Skeletal muscle cell (primary cell): ENCODE measurements at places on chromosomes 5 and 9.

GRCh38 chr5:90747175-90747574, 188.6 kb downstream of the ADGRV1 start:
- peak; percentile 26 for DNase-seq

- no peak for DNase-seq
Measured at GRCh38 chr9:136255166-136255538, 9.5 kb upstream of the QSOX2 start.

DNA sequence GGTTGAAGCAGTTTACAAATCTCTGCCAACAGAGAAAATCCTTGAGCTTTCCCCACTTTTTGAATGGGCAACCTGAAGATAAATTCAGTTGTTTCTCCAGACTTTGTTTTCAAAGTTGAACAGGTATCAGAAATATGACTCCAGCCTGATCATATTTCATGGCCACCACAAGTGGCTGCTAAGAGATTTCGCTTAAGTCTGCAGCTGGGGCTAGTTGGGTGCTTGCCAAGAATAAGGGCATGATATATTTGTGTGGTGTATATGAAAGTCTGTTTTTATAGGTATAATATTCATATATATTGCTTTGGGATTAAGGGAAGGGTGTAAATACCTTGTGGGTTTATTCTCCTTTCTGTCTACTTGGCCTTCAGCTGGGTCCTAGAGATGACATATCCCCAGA, 168.4 kb upstream of the GDNF start:
- DNase-seq, result no peak

DNA sequence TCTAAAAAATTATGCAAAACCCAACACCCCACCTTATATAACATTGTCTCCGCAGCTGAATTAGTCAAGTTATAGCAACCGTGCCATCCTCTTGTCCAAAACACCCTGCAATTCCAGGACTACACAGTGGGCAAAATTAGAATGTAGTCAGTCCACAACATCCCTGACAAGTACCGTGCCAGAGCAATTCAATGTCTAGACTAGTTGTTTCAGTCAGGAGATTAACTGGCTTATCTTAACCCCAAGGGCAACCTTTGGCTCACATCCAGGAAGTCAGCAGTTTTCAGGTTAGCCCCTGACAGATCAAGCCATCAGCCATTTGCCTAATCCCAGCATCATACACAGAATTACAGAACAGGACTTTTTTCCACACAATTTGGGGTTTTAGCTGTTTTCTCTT, 240.8 kb upstream of the TMEM161B start:
- no peak for DNase-seq

DNA sequence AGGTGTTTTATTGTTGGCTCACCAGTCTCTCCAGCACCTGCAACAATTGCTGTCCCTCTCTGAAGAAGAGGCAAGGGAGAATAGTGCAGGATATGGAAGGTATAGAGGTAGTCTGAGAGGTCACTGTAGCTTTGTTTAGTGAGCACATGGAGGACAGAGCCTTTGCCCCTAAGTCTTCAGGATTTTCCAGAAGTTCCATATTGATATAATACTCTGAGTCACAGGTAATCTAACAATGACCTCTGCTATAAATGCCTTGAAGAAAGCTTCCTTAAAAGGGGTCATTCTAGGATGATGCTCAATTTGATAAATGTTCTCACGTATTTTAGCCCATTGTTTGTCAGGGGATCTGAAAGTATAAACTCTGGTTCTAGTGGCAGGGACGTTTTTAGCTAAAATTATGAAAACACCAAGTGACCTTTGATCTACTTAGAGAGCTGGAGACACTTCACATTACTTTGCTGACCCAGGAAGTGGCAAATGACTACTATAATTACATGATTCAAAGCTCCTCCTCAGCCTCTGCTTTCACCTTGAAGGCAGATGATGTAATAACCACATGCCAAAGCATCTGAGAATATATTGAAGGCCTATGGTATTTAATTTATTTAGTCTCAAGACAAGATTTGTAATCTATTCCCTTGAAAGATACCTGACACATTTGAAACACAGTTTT, 366.9 kb upstream of the NUDT12 start:
- DNase-seq, result no peak

DNA sequence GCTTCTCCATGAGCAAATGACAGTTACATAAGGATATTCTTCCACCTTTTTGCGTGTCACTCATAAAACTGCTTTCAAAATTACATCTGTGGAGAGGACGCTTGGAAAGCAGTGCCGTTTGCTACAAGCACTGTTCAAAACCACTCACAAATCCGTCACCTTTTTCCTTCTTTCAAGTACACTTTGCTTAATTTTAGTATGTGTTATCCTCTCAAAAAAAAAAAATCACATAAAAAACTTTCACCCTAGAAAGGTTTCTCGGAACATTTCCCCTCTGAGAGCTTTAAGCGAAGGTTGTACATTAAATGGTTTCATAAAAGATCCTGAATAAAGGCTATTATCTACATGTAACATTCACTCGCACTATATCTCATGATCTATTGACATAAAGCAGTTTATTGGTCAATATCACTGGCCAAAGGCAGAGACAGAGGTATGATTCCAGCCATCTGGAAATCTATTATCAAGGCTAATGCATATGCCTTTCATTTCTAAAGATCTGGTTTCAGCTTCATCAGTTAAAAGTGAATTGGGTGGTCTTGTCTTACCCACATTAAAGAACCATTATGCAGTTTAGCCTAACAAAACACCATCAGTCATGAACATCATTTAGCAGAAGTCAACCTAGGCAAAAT, 163.6 kb downstream of the ENC1 start:
- no peak for DNase-seq

DNA sequence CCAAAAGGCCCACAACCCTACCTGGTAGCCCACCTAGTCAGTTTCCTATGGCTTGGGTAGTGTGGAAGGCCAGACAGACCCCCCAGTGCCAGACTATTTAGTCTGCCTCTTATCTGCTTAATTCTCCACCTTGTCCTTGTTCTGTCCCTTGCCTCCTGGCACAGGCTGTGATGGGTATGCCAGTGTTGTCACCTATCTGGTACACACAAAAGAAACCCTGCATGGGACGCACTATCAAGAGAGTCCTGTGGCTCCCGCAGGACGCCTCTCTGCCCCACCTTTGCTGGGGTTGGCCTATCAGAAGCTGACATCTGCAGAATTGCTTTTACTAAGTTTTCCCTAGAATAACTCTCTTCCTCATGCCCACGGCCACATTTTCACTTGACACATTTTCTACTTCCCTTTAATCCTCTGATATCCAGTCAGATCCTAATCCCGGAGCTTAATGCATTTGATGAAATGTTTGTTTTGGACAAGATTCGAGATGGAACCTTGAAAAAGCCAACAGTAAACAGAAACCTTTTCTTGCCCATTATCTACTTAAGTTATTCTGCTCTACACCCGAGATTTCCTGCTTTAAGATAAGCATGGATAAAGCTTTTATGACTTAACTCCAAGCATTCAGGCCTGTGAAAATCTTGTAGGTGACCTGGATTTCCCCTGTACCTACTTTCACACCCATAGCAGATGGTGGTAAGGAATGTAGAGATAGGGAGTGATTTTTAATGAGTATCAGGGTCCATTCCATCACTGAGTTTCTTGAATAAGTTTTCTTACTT, 468.5 kb downstream of the ZNF608 start:
- DNase-seq, result no peak

- DNase-seq, result no peak
Measured at GRCh38 chr9:83067579-83067978, 4.6 kb upstream of the RASEF start.

- DNase-seq, result no peak
Measured at GRCh38 chr9:133950629-133951111, 41.5 kb downstream of the VAV2 start.

- DNase-seq, result peak; percentile 80
Measured at GRCh38 chr9:72383978-72384709, 19.1 kb upstream of the ZFAND5 start.

GRCh38 chr5:10583663-10584572, 20.0 kb downstream of the ANKRD33B start:
- no peak for DNase-seq

DNA sequence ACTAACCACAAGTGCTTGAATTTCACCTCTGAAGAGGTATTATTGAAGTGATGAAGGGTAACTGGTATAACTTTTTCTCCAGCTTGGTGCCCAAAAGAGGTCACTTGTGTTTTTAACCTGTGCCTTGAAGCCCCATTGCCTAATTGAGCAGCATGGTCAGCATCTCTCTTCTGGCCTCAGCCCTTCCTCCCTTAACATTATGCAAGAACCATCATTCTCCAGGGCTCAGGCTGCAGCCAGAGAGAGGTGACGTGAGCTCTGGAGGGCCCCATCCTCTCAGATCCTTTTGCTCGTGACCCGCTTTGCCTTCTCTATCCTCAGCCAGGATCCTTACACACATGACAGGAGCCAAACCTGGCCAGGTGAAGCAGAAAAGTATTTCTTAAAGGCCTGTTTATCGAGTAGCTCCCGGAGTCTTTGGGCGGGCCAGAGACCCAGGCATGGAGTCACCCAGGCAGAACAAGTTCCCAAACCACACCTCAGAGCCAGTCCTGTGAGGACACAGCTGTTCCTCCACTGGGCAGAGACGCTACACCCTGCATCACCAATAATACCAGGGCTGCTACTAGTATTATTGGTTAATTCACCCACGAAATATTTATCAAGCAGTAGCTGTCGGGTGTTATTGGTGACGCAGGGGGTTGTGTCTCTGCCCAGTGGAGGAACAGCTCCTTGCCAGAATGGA, 29.6 kb upstream of the BOD1 start:
- DNase-seq, result no peak

GRCh38 chr9:109990541-109990940, 210.5 kb downstream of the PALM2AKAP2 start:
- no peak for DNase-seq

GRCh38 chr9:68996462-68996861, 17.5 kb downstream of the PRKACG start:
- DNase-seq, result no peak

DNA sequence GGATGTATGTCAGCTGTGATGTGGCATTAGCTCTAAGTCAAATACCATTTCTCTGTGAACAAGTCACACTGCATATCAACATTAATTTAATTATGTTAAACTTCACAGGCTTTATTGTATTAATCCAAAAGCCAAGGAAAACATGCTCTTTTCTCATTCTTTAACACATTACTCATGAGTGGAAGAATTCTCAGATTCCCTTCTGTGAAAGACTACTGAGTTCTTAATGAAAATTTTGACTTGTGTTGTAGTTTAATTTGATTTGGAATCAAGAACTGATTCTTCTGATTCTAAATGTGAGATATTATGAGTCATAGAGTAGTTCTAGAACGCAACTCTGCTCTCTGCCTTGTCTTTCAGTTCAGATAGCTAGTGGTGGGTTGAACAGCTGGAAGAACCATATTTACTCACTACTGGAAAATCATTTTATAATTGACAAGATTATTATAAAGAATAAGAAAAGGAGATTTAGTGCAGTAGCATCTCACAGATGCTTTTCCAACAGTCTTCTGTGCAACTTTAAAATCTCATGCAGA, 90.6 kb downstream of the VCAN start:
- DNase-seq, result no peak

GRCh38 chr9:131045300-131046092, 36.5 kb downstream of the LAMC3 start:
- DNase-seq, result no peak

DNA sequence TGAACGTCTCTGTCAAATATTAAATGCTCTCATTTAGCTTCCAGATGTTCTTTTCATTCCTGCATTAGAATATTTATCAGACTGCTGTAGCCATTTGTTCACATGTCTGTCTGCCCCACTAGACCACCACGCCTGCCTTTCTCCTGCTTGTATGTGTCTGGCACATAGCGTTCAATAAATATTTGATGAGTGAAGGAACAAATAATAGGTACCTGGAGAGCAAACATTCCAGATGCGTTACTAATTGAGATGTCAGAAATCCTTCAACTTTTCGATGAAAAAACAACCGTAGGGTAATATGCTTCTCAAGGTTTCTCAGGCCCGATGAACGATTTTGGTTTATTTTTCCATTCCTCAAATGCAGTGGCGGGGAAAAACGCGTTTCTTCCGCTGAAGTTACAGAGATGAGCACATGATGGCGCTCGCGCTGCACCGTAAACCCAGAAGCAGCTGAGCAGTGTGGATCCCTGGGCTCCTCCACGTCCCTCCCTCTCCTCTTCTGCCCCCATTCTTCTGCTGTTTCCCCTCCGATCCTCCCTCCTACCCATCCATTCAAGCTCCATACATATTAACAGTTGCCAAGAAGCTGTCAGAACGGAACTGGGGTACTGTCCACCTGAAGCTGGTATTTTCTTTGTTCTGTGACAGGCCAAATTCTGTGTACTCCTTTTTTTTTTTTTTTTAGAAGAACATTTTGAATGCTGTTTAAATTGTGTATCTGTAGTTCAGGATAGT, 245.4 kb downstream of the MPDZ start:
- no peak for DNase-seq

- DNase-seq, result no peak
Measured at GRCh38 chr9:130343445-130343918, 77.9 kb downstream of the HMCN2 start.
